ENCODE measurements at places on chromosomes 16 and 17. TPM values are rescaled to one million over a fixed set of nuclear protein-coding genes. Genes with fewer than 3 reads are reported as not detected.

CCL17 gene
- total RNA-seq = not detected

HSPB9 gene
- total RNA-seq = 0.29 TPM

TMEM114 gene
- not detected for total RNA-seq

HSD17B1 gene
- 1.3 TPM for total RNA-seq

SLC38A8 gene
- total RNA-seq = not detected

DCUN1D3 gene
- total RNA-seq = 6.2 TPM

CETP gene
- total RNA-seq = 0.32 TPM

PRR15L gene
- 0.97 TPM for total RNA-seq

ERN2 gene
- 0.18 TPM for total RNA-seq

GPR139 gene
- total RNA-seq = not detected

C17orf113 gene
- total RNA-seq = not detected

CCL22 gene
- not detected for total RNA-seq

HAS3 gene
- 1.9 TPM for total RNA-seq
